EH (cell line): ENCODE measurements at places on chromosomes 4 and X.

DNA sequence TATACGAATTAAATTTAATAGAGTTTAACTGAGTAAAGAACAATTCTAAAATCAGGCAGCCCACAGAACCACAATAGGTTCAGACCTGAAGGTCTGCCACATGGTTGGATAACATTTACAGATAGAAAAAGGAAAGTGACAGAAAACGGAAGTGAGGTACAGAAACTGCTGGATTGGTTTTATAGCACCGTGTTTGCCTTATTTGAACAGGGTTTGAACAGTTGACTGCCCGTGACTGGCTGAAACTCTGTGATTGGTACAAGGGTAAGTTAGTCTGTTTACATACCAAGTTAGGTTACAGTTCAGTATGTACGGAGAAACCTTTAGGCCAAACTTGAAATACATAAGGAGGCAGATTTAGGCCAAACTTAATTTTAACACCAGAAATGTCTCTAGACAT, 64.1 kb upstream of the ATXN3L start:
- no peak for DNase-seq

GRCh38 chr4:2095236-2096072, 36.3 kb downstream of the NAT8L start:
- peak; percentile 44 for DNase-seq

- no peak for DNase-seq
Observed at GRCh38 chr4:30536231-30536630, 183.9 kb upstream of the PCDH7 start.

- no peak for DNase-seq
Observed at GRCh38 chrX:50913520-50913919, 3.0 kb downstream of the BMP15 start.

DNA sequence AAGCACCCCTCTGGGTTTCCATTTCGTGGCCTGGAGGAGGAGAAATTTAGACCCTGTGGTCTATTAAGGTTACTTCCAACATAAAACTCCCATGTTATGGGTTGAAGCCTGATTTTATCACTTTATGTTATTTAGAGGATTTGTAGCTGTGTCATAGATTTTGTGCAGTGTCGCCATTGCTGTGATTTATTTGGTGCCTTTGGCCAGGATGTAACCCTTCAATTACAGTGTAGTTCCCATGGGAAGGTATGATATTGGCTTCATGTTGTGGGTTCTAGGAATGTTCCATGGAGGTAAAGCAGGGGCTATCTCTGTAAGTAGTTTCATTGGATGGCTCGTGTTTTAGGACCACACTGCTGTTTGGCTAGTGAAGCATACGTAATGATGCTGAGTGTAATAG, 58.5 kb downstream of the TMEM131L start:
- no peak for DNase-seq

DNA sequence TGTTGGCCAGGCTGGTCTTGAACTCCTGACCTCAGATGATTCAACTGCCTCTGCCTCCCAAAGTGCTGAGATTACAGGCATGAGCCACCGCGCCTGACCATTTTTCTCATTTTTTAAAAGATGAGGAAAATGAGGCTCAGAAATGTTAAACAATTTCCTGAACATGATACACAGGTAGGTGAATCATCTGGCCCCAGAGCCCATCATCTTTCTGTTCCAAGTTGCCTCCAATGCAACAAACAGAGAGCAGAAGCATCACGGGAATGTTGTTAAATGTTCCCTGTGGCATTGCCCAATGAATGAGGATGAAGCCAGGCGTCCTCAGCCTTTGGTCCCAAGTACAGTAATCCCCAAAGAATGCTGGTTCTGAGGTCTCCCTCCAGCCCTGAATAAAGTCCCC, 31.3 kb upstream of the ANXA5 start:
- DNase-seq = peak; percentile 95

- peak; percentile 67 for DNase-seq
Observed at GRCh38 chrX:74133156-74133796, 170.7 kb upstream of the ZCCHC13 start.

DNA sequence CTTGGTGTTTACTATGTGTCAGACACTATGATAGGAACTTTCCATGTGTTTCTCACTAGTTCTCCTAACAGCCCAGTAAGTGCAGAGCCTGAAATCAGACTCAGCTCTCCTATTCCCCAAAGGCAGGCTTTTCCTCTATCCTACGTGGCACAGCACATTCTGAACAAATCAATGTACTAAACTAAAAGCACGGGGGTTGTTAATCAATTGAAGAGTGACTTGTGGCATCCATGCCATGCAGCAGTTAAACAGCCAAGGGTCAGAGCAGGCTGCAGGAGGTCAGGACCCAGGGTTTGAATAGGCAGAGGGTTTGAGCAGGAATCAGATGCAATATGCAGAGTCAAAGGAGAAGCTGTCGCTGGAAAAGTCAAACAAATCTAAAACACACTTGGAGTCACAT, 289.7 kb upstream of the LDB2 start:
- no peak for DNase-seq

DNA sequence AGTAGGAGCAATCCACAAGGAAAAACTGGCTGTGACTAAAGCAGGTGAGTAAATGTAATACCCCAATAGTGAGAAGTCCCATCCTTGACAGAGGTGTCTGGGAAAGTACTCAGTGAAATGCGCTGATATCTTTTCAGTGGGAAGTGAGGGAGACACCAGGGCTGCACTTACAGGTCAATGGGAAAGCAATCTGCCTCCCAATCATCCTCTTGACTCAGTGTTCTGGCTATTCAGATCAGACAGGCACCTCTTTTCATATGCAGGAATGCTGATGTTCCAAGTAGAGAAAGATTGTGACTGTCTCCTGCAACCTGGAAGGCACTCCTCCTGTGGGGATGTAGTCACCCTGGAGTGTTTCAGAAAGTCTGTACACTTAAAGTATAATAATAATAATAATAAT, 39.9 kb upstream of the SPIN2A start:
- no peak for DNase-seq

- peak; percentile 25 for DNase-seq
Observed at GRCh38 chrX:42678133-42678532, 99.8 kb downstream of the PPP1R2C start.

DNA sequence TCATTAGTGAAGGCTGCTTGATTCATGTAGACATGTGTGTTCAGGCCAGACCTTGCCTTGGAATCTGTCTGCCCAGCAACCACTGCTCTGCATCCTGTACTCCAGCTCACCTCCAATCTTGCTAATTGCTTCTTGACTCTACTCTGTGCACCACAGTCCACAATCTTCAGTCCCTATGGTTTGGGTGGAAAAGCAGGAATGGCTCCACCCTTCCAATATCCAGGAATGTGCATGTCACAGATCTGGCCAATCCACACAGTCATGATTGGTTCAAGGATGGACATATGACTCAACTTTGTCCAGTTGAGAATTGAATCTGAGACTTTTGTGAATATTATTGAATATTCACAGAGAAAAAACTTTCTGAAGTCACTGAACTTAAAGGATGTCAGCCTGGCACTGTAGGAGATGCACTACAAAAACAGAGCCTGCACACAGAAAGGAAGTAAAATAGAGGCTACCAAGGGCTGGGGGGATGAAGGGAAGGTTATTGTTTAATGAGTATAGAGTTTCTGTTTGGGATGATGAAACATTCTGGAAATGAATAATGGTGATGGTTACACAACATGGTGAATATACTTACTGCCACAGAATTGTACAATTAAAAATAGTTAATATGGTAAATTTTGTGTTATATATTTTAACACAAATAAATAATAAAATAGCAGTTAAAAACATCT, 161.3 kb upstream of the USP38 start:
- DNase-seq = no peak

DNA sequence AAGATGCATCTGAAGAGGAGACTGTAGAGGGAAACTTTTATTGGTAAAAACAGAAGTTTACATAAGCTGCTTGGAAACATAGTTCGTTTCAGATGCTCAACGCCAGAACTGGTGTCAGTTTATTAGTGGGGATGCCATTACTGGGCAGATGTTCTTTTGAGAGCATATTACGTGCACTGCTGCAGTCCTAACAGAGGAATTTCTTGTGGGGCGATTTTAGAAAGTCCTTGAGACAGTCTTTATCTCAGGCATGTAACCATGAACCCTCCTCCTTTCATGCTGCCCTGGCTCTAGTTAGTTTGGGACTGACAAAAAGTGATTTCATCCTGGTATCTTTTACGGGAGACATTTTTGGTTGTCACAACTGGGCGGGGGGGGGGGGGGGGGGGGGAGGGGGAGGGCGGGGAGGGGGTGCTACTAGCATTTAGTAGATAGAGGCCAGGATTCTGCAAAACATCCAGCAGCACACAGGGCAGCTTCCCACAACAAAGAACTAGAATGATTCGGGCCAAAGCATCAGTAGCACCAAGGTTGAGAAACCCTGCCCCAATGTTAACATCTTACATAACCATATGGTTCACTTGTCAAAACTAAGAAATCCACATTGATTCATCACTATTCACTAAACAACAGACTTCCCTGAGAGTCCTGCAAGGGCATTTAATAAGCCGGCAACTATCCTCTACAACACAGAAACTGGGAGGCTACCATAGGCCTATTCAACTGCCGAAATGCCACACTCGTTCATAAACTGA, 118.6 kb upstream of the FTHL17 start:
- DNase-seq = no peak

- peak; percentile 27 for DNase-seq
Observed at GRCh38 chr4:53150631-53151488, 215.0 kb downstream of the SCFD2 start.

- DNase-seq = no peak
Observed at GRCh38 chr4:72671980-72672379, 103.0 kb upstream of the ADAMTS3 start.

DNA sequence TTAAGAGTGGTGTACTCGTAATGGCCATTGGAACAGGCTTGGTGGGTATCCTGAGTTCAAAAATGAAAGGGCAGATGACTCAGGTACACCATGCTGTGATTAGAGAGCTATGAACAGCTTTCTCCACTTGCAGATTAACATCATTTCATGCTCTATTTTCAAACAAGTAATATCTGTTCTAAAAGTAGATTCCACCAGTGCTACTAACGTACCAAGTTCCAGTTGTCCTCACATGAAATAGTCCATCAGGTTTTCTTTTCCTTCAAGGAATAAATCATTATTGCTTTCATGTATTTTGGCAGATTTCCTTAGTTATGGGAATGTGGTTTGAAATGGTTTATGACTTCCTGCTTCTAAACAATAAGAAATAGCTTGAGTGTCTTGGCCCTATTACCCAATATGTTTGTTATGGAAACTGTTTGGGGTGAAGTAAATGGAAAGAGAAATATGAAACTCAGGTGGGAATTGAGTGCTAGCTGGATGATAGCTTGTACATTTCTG, 49.9 kb downstream of the PCDH7 start:
- peak; percentile 32 for DNase-seq

GRCh38 chrX:145818186-145819113, 821 bp downstream of the SLITRK2 start:
- DNase-seq = no peak

DNA sequence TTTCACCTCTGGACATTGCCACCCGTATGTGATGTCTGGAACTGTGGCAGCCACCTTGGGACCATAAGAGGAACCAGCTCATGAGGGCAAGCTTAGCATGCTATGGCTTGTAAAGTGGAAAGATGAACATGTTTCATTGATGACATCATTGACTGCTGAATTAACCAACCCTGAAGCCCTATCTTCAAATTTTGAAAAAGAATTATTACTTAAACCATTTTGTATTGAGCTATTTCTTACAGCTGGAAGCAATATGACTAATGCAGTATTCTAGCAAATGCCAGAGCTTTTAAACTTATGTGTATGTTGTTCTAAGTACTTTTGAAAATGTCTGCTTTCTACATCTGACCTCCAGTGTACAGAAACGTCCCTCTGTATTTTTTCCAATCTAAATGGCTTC, 18.1 kb downstream of the GUCY2F start:
- DNase-seq = no peak

DNA sequence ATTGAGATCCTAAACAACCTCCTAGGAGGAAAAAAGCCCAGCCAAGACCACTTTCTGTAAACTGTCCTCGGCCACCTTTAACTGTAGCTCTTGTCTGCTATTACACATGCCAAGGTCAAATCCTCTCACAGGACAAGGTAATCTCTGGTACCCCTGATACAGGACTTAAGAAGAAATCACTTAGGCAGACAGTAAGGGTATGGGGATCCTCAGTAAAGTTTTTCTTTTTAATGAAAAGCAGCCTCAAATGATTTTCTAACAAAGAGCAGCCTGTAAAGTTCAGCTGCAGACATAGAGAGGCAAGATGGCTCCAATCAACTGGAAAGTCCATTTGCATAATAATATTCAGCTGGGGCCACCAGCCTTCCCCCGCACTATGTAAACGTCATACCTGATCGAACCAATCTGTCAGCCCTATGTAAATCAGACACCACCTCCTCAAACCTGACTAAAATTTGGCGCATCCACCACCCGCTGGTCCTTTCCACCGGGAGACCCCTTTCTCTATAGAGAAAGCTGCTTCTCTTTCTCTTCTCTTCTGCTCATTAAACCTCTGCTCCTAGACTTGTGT, 14.6 kb upstream of the MPP1 start:
- DNase-seq = no peak

GRCh38 chrX:155127940-155128339, 56.6 kb downstream of the BRCC3 start:
- no peak for DNase-seq

DNA sequence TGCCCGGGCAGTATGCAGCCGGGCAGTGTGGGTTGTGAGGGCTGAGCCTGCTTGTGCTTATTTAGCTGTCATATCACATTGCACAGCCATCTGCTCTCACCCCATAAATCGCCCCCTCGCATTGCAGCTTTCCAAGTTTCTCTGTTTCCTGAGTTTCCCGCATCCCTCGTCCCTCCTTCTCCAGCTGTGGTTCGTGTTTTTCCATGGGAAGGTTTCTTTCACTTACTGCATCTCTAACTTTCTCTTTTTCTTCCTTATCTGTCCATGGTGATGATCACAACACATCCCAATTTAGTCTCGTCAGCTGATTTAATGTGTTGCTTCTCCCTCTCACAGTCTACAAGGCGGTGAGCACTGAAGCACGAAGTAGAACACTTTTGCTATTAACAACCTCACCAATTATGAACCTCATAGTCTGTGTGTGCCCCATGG, 118.1 kb downstream of the ENPP6 start:
- no peak for DNase-seq

DNA sequence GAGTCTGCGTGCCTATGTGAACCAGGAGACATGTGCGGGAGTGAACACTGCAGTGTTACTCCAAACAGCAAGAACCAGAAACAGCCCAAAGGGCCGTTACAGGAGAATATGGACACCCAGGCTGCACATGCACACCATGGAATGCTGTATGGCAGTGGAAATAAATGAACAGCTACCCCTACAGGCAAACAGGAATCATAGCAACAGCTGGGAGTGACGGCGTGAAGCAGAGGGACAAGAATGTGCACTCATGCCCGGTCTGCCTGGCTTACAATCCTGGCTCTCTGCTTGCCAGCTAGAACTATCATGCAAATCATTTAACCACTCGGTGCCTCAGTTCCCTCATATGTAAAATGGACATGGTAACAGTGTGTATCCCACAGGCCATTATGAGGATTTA, 16.6 kb downstream of the GPKOW start:
- peak; percentile 55 for DNase-seq
